ENCODE measurements at places on chromosomes 1 and 21.

DNA sequence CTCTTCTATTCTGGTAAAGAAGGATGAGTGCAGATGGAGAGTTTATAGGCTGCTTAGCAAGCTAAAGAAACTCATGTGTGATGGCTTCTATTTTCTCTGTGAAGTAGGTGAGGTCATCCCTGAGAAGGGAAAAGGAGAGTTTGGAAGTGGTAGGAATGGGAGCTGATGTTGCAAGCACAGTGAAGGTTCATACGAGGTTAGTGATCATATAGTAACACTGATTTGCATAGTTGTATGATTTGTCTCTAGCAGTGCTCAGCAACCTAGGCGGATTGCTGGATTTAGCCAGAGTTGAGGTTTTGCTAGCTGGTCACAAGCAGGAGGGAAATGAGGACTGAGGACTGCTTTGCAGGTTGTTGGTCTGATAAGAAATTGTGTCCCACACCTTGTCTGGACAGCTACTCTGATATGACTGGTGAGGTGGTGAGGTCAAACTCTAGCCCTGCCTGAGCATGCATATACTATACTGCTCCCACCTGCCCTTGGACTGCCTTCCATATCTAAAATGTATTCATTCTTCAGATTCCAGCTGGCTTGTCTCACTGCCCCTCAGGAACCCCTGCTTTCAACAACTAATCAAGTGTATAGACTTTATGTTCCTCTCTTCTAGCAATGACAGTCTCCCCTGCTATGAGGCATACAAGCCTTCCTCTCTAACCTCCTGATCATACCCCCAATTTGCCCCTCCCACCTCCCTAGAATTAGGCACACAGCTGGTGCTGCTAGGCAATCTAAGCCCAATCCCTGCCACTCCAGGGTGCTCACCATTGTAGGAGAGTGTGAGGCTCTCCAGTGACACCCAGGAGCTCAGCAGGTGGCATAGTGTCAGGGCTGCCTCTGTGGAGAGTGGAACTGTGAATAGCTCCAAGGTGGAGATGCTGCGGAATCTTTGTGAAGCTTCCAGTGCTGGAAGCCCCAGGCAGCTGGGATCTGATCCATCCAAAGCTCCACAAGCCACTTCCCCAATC, 18.5 kb downstream of the LRRC41 start:
- no peak for DNase-seq

- no peak for DNase-seq
Measured at GRCh38 chr1:178127482-178128191, 33.7 kb downstream of the RASAL2 start.

DNA sequence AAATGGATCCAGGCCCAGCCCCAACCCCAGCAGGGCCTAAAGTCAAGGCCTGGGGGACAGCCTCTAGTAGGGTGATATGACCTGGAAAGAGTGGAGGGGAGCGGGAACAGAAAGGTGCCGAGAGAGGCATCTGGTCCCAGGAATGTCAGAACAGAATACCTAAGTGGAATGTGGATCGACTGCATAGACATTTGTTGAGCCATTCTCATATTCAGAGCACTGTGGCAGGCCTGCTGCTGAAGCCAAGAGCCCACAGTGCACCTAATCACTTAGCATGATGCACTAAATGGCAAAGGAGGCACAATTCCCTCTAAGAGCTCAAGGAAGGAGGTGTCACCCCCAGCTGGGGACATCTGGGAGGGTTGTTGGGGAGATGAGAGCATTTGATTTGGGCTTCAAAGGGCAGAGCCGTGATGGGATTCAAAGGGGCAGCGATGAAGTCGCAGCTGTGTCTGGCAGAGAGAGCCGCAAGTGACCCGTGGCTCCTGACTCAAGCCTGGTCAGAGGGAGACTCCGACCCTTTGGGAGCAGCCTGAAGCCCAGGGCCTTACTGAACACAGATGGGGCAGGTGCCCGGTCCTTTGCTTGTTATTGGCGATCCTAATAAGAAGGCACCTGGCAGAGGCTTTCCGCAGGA, 8.6 kb upstream of the PKP1 start:
- DNase-seq: no peak

DNA sequence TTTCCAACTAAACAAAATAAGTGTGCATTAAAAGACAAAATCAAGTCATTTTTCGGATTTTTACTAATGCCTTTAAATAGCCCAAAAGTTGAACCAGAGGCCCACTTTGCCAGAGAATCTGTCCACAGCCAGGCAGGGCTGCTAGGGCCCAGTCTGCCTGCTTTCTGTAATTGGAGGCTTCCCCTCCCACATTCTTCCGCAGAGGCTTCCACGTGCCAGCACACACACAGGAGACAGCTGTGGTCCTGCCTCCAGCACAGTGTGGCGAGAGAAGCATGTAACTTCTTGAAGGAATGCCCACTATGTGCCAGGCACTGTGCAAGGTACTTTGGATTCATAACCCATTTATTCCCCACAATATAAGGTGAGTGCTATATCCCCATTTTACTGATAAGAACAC, 11.3 kb upstream of the PDZK1IP1 start:
- no peak for DNase-seq

DNA sequence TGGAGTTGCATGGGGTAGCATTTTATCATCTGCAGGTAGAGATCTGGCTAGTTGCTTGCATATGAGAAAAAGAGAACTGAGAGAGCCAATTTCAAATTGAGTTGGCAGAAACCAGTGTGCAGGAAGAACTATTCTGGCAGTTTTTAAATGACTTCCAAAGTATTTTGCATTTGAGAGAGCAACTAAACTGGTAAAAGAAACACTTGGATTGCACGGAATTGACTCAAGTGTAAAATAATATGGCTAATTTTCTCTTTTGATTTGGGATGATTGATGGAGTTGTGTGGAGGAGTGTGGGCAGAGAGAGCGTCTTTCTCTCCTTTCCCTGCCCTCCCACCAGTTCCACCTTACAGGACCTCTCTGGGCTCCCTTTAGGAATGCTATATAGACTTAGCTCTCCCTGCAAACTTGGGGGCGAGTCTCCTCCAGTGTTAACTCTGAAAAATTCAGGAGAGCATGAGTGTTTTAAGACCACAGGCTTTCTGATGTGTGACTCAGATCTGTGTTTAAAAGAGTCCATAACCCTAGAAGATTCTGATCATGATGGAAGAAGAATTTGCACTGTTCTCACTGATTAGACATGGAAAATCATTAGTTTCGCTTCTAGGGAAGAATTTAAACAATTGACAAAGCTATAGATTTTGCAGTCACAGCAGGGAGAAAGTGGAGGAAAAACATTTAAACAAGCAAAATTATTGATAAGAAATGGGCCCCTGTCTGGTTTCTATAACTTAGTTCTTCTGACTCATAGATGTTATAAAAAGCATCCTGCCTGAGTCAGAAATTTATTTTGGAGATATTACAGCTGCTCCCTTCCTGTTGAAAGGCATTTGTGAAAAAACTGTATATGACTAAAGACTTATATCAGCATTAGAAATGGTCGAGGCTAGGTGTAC, 24.9 kb upstream of the CTBS start:
- no peak for DNase-seq

- DNase-seq: no peak
Measured at GRCh38 chr1:197313713-197314112, 45.7 kb downstream of the CRB1 start.

GRCh38 chr1:172547071-172547470, 14.1 kb downstream of the SUCO start:
- DNase-seq: no peak
